RPMI8226 (cell line): ENCODE measurements at places on chromosomes 5 and 9.

DNA sequence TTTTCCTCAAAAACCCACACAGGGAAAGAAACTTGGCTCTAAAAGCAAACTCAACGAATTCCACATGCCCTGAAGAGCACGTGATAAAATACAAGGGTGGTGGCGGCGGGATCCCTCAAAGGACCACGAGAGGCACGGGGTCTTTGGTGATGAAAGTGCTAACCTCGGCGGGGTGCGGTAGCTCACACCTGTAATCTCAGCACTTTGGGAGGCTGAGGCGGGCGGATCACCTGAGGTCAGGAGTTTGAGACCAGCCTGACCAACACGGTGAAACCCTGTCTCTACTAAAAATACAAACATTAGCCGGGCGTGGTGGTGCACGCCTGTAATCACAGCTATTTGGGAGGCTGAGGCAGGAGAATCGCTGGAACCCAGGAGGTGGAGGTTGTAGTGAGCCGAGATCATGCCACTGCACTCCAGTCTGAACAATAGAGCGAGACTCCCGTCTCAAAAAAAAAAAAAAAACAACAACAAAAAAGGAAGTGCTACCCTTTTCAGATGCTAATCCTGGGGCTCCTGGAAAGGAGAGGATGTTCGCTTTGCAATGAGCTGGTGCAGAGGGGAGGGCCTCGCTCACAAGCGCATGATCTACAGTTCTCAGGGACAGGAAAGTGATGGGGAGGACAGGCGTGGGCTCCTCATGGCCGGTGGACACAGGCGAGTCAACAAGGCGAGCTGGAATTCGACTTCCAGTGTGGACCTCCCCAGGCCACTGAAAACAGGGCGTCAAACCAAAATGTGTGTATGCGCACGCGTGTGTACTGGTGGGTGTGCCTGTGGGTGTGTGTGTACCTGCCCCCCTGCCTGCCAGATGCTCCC, 54.1 kb downstream of the USP20 start:
- no peak for DNase-seq

DNA sequence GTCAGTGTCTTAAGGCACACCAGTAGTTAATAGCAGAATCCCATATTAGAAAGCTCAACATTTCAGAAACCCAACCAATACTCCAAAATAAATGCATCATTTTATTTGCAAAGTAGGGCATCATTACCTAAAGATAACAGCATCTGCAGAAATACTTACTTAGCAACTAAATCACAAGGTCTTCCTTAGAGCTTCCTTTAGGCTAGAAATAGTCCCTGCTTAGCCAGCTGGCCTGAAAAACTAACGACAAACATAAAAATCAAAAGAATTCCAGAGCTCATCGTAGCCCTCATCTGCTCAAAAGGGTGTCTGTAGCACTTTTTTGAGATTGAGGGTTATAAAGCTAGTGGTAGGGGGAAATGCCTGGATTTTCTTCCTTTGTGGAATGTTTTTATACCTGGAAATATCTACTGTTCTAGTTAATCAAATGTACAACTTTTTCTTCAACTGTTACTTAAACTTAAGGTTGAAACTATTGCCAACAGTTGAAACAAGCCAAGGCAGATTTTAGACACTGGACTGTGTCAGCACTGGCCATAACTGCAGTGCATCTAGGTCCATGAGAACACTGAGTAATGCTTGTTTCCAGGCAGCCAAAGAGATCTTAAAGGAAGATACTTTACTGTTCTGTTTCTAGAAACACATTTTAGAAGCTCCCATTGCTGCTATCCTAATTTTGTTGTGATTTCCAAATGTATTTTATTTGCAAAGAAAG, 129.4 kb upstream of the RASA1 start:
- DNase-seq = peak; percentile 61

- peak; percentile 53 for DNase-seq
Observed at GRCh38 chr5:110478895-110479294, 247.6 kb downstream of the TMEM232 start.

DNA sequence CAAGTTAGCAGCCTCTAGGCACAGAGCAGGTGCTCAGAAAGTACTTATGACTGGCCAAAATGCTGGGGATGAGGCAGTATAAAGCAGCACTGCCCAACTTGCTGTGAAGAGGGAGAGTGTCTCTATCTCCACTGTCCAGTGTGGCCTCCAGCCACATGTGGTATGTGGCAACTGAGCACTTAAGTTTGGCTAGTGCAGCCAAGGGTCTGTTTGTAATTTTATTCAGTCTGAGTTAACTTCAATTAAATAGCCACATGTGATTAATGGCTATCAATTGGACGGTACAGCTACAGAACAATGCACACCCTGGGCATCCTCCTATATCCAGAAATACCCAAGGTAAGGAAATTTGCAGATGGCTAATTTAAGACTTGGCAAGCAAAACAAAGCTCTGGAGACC, 26.9 kb downstream of the ROR2 start:
- no peak for DNase-seq

DNA sequence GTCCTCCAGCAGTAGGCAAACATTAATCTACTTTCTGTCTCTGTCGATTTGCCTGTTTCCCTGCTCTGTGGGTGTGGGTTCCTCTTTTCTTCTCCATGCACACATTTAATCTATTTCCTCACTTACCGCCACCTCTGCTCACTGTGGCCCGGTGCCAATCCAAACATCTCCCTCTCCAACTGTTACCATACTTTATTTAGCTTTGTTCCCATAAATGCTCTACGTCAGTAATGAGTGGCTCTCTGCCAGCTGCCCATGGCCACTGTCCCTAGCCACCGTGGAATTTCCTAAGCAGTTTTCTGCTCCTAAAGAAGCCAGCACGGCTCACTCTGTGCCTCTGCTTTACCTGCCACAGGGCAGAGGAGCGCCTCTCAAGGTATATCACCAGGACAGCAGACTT, 19.5 kb upstream of the GOLPH3 start:
- DNase-seq = peak; percentile 40

- no peak for DNase-seq
Observed at GRCh38 chr9:121529237-121529987, 29.8 kb upstream of the GGTA1 start.

- DNase-seq = no peak
Observed at GRCh38 chr9:76465442-76466298, 6.7 kb downstream of the GCNT1 start.

- DNase-seq = peak; percentile 25
Observed at GRCh38 chr9:38445154-38446043, 21.1 kb upstream of the IGFBPL1 start.

GRCh38 chr5:175457466-175457865, 13.5 kb upstream of the DRD1 start:
- DNase-seq = no peak

- peak; percentile 74 for DNase-seq
Observed at GRCh38 chr5:141618030-141618803, 583 bp downstream of the DIAPH1 start.

GRCh38 chr9:105264380-105264779, 19.9 kb downstream of the SLC44A1 start:
- DNase-seq = no peak

- no peak for DNase-seq
Observed at GRCh38 chr9:15697446-15697851, 144.6 kb downstream of the CCDC171 start.

DNA sequence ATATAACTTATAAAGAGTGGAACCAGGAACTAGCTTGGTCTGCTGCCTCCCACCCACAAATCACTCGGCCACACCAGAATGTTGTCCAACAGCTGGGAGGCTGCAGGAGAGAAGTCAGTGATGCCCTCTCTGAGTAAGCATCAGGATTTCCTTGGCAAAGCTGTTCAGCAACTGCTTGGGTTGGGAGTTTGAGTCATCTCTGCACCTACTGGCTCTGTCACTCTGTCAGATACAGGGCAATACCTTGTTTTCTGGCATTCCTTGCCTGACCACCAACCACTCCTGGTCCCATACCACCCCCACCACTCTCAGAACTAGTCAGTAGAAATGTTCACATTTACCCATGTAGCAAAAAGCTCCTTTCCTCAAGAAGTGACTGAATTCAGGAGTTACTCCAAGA, 36.8 kb upstream of the GCNT4 start:
- no peak for DNase-seq

DNA sequence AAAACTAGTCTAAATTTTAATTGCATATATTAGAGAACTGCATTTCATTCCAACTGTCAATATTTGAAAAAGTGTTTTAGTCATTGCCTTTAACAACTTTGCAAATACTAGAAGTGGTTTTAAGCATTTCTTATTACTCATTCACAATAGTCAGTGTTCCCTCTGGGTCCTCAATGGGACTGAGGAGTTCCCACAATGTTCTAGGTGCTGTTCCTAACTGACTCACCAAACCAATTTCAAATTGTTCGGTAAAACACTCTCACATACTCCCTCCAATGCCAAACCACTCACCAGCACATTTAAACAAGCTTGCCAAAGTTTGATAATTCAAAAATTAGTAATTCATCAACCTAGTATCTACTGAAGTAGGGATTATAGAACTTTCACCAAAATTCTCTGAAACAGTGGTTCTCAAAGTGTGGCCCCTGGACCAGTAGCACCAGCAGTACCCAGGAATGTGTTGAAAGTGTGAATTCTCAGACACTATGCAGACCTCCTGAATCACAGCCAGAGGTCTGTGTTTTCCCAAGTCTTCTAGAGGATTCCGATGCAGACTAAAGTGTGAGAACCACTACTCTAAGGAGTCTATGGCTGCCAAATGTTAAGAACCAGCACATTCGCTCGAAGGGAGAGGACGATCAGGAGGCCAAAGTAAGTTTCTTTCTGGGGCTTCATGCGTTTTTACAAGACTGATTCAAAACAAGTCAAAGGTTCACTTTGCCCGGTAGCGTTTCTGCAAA, 72.8 kb downstream of the APBA1 start:
- no peak for DNase-seq

DNA sequence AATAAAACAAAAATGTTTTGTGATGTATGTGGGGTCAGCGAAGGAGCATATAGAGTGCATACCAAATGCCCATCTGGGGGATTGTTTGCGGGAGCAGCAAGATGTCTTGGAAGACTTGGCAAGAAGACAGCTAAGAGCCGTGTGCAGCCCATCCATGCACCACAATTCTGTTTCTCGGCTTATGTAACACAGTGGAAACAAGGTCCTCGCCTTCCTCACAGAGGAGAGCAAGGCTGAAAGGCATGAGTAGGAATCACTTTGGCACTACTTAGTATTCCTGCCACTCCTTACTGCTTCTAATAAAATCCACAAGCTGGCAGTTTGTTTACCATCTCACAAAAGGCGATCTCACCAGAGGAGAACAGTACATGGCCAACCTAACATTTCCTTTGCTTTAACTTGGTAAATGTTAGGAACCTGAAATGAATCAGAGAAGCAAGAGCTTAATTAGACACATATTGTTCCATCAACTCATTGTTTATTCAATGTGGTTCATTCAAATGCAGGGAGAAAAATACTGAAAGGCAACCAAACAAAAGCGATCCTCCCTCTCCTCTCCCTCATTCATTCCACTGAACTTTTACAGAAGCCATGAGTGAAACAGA, 648.1 kb downstream of the ACTL7B start:
- no peak for DNase-seq

- DNase-seq = peak; percentile 50
Observed at GRCh38 chr9:36191290-36191645, 547 bp downstream of the CLTA start.

GRCh38 chr9:77710316-77710715, 62.2 kb upstream of the GNA14 start:
- no peak for DNase-seq

- DNase-seq = no peak
Observed at GRCh38 chr5:17436350-17436749, 61.7 kb upstream of the TAF11L2 start.

DNA sequence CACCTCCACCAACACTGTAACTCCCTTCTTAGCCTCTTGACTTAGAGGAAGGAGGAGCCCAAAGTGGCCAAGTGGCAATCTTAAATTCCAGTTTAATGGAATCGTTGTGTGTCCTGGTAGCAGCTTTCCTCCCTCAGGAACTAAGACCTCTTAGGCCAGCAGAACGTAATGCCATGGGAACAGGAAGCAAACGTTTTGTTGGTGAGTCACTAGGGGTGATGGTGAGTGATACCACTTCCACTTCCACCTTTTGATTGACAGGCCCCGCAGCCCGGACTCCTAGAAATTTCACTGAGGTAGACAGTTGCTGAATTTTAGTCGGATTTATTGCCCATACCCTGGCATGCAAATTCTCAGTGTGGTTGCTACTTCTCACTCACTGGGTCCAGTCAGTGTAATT, 94.2 kb upstream of the FBN2 start:
- no peak for DNase-seq

GRCh38 chr5:131525805-131526204, 109.2 kb downstream of the RAPGEF6 start:
- no peak for DNase-seq

DNA sequence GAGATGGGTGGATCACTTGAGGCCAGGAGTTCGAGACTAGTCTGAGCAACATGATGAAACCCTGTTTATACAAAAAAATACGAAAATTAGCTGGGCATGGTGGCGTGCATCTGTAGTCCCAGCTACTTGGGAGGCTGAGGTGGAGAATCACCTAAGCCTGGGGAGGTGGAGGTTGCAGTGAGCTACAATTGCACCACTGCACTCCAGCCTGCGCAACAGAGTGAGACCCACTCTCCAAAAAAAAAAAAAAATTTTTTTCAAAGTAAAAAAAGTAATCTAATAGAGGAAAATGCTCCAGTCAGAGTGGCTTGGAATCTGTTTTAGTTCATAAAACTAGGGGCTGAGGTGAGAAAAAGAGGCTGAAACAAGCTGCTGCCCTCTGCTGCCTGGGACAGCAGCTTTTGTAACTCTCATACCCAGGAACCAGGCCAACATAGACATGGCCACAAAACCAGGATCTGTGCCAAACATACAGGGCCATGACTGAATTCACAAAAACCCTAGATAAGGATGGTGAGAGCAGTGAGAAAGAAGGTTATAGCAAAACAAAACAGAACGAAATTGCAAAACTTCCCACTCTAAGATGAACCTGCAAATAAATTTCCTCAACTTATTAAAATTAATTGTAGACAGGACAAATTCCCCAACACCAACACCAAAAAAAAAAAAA, 13.1 kb upstream of the DCAF12 start:
- DNase-seq = peak; percentile 68

- peak; percentile 5 for DNase-seq
Observed at GRCh38 chr5:96196890-96197289, 235.2 kb upstream of the ELL2 start.
